Activated B cell treated with CpG ODN at 0.5 μM for 24 hours (primary cell): ENCODE measurements at places on chromosomes 5 and 9.
A peak's percentile ranks its signal among the peaks of the same experiment; 100 is the strongest.

DNA sequence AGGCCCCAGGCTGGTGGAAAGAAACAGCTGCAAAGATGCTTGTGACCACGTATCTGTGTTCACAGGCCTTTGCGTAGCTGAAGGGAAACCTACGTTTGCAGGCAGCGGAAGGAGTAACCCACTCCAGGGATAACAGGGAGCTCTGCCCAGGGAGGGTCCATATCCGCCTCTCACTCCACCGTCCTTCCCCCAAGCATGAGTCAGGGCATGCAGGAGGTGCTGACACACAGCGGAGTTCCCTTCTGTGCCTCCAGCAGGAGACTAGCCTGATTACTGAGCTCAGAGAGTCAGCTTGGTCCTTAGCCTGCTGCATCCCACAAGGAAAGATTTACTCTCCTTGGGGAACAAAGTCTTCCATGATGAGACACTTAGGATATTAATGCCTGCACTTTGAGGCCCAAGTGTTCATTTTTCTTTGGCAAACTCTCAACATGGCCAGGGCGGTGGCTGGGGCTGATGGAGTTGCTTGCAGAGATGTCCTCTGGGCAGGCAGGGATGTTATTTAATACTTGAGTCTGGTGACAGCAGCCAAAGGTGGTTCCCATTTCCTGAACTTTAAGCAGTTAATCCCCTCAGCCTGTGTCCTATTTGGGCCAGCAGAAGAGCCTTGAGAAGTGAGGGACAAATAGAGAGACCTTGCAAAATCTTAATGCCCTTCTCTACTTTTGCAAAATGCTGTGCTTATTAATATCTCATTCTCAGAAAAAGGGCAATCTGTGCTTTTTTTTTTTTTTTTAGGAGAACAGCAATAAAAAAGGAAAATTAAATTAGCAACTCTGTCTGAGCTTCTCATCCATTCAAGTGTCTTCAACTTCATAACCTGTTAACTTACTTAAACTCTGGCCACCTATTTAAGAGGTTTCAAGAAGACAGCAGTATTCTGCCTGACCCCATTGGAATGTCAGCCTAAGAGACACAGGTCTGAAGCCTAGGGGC lies 222.1 kb downstream of the HSPA4 start:
- no peak for DNase-seq
- H3K36me3 ChIP-seq, result no peaks in the 10 kb centered on the region
- H3K4me1 ChIP-seq, result no peaks in the 10 kb centered on the region
- no peak overlapping the region for H3K27ac ChIP-seq
- no peak overlapping the region for H3K4me3 ChIP-seq
- no peaks in the 10 kb centered on the region for H3K27me3 ChIP-seq

DNA sequence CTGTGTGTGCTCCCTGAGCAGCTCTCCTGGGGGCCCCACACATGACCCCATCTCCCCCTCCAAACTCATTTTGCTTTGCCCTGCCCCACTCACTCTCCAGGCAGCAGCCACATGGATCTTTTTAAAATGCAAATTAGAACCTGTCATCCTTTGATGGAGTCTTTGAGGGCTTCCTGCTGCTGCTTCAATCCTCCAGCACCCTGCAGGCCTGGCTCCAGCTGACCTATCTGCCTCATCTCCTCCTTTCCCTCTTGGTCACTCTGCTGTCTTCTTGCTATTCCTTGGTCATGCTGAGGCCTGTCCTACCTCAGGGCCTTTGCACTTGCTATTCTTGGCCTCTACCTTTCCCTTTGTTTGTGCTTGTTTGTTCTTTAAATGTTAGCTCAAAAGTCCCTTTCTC lies 17.9 kb downstream of the NDST1 start:
- H3K27me3 ChIP-seq, result no peaks in the 10 kb centered on the region
- H3K4me1 ChIP-seq, result no peaks in the 10 kb centered on the region
- peaks cover 7% of the 10 kb centered on the region for H3K36me3 ChIP-seq
- DNase-seq, result no peak
- no peak overlapping the region for H3K4me3 ChIP-seq

GRCh38 chr5:141040771-141041426 lies 10.3 kb upstream of the PCDHB1 start:
- no peak overlapping the region for H3K4me3 ChIP-seq
- peaks cover 2% of the 10 kb centered on the region for H3K27me3 ChIP-seq
- DNase-seq, result peak; percentile 25
- no peak overlapping the region for H3K27ac ChIP-seq

GRCh38 chr5:173778152-173778782 lies 109.9 kb upstream of the CPEB4 start:
- H3K4me3 ChIP-seq, result no peak overlapping the region
- H3K36me3 ChIP-seq, result no peaks in the 10 kb centered on the region
- no peak overlapping the region for H3K27ac ChIP-seq
- DNase-seq, result no peak
- no peaks in the 10 kb centered on the region for H3K27me3 ChIP-seq

DNA sequence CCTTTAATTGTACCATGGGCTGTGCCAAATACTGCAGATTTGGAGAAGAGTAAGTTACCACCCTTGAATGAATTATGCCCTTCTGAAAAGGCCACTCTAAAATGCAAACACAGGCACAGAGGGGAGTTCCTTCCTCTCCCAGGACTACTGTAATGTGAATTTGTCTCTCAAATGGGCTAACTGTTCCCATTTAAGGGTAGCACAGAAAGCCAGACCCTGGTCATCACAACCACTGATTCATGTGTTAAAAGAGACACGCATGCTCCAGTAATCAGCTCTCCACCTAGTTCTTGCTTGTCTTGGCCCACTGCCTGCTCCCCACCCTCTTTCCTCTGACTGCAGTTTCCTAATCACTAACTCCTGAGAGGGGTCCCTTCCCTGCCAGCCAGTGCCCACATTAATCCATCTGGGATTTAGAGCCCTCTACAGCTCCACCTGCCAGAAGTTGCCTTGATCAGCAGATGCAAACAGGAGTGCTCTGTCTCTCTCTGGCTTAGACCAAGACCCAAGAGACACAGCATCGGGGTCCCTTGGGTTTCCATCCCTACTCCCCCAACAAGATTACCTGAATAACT lies 382.4 kb downstream of the TMEM167A start:
- DNase-seq, result no peak
- H3K36me3 ChIP-seq, result no peaks in the 10 kb centered on the region
- H3K4me3 ChIP-seq, result no peak overlapping the region
- H3K4me1 ChIP-seq, result no peaks in the 10 kb centered on the region
- H3K27me3 ChIP-seq, result no peaks in the 10 kb centered on the region
- H3K27ac ChIP-seq, result no peak overlapping the region

- DNase-seq, result no peak
- H3K36me3 ChIP-seq, result no peaks in the 10 kb centered on the region
- no peaks in the 10 kb centered on the region for H3K4me1 ChIP-seq
- H3K27ac ChIP-seq, result no peak overlapping the region
Measured at GRCh38 chr9:14052359-14052758, 261.6 kb downstream of the NFIB start.

DNA sequence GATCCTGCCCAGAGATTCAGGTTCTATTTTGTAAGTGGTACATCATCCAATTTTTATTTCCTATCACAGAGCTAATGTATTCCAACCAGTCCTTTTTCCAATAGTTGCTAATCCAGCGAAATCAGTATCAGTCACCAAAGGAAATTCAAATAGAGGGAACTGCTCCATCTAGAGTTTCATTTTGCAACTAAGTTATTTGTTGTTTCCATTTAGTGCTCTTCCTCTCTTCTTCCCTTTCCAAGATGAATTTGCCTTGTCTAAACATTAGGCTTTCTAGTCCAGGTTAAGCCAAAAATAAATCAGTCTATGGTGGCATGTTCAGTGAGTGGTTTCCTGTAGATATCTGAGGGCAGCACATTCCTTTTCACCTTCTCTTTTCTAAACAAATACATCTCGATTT lies 79.8 kb upstream of the SPATA31D4 start:
- no peak overlapping the region for H3K4me3 ChIP-seq
- H3K36me3 ChIP-seq, result no peaks in the 10 kb centered on the region
- no peak overlapping the region for H3K27ac ChIP-seq
- no peaks in the 10 kb centered on the region for H3K4me1 ChIP-seq
- no peaks in the 10 kb centered on the region for H3K27me3 ChIP-seq

DNA sequence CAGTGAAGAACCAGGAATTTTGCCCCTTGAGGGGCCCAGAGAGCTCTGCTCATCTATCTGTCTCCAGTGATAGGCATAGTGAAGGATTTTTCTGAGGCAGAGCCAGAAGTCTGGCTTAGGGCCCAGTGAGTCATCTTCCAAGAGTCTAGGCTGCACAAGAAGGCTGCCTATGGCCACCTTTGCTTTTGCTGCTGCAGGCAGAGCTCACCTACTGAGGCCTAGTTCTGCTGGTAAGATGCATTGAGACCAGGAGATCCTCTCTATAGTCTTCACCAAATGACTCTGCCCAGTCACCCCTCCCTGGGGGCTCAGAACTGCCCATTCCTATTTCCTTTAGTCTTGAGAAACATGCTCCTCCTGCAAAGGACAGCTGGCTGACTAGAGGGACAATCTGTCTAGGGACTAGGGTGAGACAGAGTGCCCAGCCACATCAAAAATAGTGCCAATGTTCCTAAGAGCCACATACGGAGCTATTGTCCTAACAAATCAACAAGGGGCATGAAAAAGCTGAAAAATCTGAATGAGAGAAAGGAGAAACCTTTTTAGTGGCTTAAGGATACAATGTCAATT lies 40.3 kb upstream of the CDKN2AIPNL start:
- DNase-seq, result no peak
- no peaks in the 10 kb centered on the region for H3K27me3 ChIP-seq
- H3K36me3 ChIP-seq, result no peaks in the 10 kb centered on the region
- H3K4me3 ChIP-seq, result no peak overlapping the region
- peaks cover 19% of the 10 kb centered on the region for H3K4me1 ChIP-seq
- no peak overlapping the region for H3K27ac ChIP-seq

DNA sequence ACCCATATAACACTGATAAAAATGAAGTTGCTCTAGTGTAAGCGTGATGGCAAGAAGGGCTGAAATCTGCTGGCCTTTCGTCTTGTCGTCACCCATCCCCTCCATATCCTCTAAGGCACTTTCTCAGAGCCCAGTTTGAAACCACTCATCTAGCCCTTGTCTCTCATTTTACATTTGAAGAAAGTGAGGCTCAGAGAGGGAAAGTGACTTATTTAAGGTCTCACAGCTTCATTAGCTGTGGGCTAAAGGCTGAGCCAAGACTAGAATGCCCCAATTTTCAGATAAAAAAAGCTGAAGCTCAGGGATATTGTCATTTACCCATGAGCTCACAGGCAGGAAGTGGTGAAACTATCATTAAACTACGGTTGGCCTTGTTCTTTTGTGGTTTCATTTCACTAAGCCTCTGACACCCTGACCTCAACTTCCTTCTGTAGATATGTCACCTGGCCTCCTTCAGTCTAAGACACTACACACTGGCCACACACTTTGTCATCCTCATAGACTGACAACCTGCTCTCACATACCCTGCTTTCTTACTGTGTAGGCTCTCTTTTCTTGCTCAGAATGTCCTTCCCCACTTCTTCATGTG lies 176.7 kb upstream of the DMAC1 start:
- no peaks in the 10 kb centered on the region for H3K36me3 ChIP-seq
- H3K4me1 ChIP-seq, result peaks cover 77% of the 10 kb centered on the region
